ENCODE measurements at places on chromosomes 6 and 20. TPM values are rescaled to one million over a fixed set of nuclear protein-coding genes. Genes with fewer than 3 reads are reported as not detected.

The LRRC1 gene
- 25.6 TPM for total RNA-seq

- DNase-seq, result no peak
These were observed 12.9 kb upstream of the TLDC2 start for GRCh38 chr20:36862857-36863668.

DNA sequence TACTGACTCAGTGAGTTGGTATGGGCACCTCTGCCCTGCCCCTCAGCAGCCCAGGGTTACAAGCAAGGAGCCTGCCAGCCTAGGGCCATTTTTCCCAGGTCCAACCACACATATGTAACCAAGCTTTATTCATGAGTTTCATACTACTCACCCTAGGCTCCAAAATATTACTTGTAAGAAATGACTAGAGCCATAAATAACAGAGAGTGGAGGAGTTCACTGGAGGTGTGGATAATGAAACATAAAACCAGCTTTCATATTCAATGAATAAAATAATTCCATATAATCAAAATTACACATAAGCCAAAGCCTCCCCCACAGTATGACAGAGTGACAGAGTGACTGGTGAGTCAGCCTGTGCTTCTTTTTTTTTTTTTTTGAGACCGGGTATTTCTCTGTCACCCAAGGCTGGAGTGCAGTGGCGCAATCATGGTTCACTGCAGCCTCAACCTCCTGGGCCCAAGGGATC is 229.8 kb upstream of the SASH1 start:
- no peak for DNase-seq

DNA sequence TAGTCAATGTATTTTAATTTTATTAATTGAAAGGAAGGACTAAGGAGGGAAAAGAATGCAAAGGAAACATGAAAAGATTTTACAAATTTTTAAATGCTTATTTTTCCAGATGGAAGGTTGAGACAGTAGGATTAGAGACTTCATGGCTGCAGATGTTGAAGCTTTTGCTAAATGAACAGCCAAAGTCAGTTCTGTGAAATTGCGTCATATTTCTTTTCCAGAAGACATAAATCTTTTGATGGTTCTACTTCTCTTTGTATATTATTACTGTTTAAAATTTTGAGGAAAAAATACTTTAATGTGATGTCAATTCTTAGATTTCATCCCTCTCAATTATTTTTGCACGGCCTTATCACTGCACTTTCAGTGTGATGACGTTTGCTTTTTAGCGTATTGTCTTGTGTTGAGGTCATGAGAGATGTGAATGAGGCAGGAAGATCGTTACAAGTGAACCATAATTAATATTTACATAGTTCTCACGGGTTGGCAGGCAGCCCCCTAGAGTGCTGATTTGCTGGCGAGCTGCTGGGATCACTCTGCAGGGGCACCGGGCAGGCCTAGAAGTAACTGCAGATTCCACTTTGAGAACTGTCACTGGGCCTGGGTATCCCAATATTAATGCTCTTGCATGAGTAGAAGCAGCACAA is 158.1 kb downstream of the TBXT start:
- DNase-seq, result no peak

DNA sequence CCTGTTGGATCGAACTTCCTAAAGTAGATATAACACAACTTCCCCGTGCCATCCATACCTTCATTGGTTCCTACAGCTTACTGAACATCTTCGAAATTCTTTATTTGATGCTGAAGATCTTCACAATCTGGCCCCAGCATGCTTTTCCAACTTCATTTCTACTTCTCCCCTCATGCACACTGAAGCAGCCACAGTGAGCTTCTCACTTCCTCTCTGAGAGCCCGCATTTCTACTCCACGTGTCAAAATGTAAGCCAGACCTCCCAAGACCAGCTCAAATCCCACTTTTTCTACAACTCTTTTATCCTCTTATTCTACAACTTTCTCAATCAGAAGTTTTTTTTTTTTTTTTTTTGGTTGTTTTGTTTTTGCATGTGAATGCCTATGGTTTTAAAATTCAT is 254.7 kb downstream of the GMPR start:
- no peak for DNase-seq

GRCh38 chr6:136751522-136751956 is 40.7 kb downstream of the MAP3K5 start:
- no peak for DNase-seq

GRCh38 chr6:129215916-129216520 is 333.1 kb downstream of the LAMA2 start:
- no peak for DNase-seq

GRCh38 chr20:24136659-24137246 is 148.2 kb upstream of the GGTLC1 start:
- no peak for DNase-seq

DNA sequence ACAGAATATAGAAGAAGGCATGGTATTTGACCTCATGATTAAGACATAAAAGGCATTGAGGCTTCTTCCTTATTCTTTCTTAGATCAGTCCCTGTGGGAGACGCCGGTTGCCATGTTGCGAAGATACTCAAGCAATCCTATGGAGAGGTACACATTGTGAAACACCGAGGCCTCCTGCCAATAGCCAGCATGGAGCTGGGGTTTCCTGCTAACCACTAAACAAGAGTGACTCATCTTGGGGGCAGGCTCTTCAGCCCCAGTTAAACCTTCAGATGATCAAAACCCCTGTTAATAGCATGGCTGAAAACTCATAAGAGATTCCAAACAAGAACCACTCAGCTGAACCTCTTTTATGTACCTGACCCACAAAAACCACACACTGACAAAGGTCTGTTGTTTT is 478.8 kb downstream of the CD83 start:
- DNase-seq, result no peak

- no peak for DNase-seq
These were observed 671 bp downstream of the E2F1 start for GRCh38 chr20:33685328-33686099.

The SEL1L2 gene
- 0.28 TPM for total RNA-seq

- no peak for DNase-seq
These were observed 20.1 kb upstream of the REPS1 start for GRCh38 chr6:139008117-139008516.

The PPIL6 gene
- total RNA-seq, result 6.0 TPM

The SMLR1 gene
- total RNA-seq, result not detected

The HLA-G gene
- total RNA-seq, result 1.8 TPM

- DNase-seq, result no peak
These were observed 371.6 kb upstream of the EPHA7 start for GRCh38 chr6:93790981-93791380.

- DNase-seq, result no peak
These were observed 318.5 kb downstream of the QKI start for GRCh38 chr6:163733061-163733460.

GRCh38 chr6:168206186-168206585 is 113.4 kb downstream of the DACT2 start:
- no peak for DNase-seq

- no peak for DNase-seq
These were observed 564.3 kb downstream of the LMBRD1 start for GRCh38 chr6:69232496-69232895.

DNA sequence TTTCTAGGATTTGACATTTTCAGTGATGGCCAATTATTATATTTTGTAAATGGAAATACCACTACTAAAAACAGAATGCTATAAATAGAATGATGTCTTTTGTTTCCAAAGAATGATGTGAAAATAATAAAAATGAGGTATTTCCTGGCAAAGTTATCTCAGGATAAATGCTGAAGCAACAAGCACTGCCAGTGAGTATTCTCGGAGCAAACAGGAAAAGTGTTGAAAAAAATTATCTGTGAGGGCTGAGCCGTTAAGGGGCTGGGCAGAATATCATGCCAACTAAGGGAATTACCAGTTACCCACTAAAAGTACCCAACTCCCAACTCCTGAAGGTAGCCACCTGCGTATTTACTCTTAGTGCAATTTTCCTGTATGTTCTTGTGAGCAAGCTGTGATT is 23.6 kb upstream of the SCAF8 start:
- DNase-seq, result no peak

GRCh38 chr20:19026121-19026878 is 186.1 kb upstream of the SLC24A3 start:
- no peak for DNase-seq

The NAPB gene
- 24.3 TPM for total RNA-seq

The PLA2G7 gene
- total RNA-seq, result 38.2 TPM

GRCh38 chr6:116254297-116255056 is 602 bp upstream of the TSPYL4 start:
- DNase-seq, result no peak

The RBBP8NL gene
- total RNA-seq, result 10.9 TPM

DNA sequence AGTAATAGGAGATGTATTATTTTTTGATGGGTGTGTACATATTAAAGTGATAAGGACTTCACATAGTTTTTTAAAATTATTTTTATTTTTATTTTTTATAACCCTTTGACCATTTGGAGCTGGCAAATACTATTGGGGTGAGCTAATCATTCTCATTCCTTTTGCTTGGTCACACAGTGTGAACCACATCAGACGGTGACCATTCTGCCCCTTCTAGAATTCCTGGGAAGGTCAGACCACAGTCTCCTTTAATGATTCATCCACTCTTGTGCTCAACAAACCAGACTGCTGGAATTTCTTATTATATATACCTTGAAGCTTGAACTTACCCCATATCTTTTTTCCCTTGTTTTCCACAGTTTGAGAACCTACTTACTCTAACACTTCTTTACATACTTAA is 23.9 kb upstream of the PRL start:
- no peak for DNase-seq

- DNase-seq, result no peak
These were observed 159.8 kb upstream of the CDH4 start for GRCh38 chr20:61092251-61092650.

- no peak for DNase-seq
These were observed 29.5 kb downstream of the TRMT11 start for GRCh38 chr6:126015863-126016262.

DNA sequence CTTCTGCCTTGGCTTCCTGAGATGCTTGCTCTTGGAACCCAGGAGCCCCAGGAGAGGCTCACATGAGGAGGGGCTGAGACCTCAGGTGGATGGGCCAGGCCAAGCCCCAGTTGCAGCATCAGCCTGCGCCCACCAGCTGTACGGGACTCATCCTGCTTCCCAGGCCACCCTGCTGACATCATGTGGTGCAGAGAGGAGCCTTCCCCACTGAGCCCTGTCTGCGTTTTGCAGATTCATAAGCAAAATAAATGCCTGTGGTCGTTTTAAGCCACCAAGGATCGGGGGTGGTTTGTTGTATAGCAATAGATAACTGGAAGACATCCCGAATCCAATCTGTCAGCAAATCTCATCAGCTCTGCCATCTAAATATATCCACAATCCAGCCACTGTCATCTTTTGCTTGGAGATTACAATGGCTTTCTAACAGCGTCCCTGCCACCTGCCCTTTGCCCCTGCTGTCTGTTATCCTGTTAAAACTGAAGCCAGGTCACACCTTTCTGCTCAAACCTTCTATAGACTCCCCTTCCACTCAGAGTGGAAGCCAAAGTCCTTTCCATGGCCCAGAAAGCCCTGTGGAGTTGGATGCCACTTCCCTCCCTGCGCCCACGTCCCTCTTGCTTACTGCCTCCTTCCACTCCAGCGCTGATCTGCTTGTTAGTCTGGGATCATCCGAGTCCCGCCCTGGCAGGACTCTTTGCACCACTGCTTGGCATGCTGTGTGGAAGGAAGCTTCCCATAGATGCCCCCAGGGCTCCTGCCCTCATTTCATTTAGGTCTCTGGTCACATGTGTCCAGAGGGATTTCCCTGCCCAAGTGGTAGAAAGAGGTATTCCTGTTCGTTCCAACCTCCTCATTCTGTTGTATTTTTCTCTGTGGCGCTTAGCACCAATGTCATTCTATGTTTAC is 24.0 kb upstream of the MLN start:
- peak; percentile 28 for DNase-seq

DNA sequence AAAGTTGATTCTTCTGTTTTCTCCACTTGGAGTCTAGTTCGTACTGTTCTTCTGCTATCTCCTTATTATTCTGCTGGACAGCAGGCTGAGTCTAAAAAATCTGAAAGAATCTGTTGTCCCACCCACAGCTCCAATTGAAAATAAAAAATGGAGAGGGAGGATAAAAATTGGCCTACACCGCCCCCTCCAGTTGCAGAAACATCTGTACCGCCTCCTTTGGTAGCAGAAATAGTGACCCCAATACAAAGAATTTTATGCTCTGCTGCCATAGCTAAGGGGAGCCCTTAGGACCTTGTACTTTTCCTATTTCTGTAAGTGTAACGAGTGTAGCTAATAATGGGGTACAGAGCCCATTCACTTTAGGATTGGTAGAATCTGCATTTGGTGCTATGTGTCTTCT is 4.9 kb upstream of the FKBP1A start:
- no peak for DNase-seq

- DNase-seq, result no peak
These were observed 365.8 kb upstream of the JARID2 start for GRCh38 chr6:14880052-14880451.

- no peak for DNase-seq
These were observed 12.4 kb downstream of the KIAA1755 start for GRCh38 chr20:38248133-38248532.

DNA sequence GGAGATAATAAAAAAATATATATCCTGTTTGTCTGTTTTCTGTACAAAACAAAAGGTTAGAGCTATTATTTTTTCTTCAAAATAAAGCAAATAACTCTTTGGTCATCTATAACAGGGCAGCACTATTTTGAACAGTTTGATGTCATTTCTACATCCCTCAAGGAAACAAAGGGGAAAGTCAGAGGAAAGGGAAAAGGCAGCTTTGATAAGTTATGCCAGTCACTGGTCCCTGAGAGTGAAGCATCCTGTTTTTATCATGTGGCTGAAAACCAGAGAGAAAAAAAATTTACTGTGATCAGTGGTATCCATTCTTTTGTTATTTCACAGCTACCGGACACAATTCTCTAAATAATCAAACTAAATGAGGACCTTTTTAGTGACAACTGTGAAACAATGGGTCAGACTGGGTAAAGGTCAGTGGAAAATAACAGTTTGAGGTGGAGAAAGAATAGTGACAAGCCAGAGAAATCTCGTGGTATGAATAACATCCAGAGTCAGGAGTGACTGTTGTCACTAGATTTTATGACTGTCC is 356.0 kb downstream of the HDGFL1 start:
- no peak for DNase-seq

The TOX2 gene
- 52.8 TPM for total RNA-seq

DNA sequence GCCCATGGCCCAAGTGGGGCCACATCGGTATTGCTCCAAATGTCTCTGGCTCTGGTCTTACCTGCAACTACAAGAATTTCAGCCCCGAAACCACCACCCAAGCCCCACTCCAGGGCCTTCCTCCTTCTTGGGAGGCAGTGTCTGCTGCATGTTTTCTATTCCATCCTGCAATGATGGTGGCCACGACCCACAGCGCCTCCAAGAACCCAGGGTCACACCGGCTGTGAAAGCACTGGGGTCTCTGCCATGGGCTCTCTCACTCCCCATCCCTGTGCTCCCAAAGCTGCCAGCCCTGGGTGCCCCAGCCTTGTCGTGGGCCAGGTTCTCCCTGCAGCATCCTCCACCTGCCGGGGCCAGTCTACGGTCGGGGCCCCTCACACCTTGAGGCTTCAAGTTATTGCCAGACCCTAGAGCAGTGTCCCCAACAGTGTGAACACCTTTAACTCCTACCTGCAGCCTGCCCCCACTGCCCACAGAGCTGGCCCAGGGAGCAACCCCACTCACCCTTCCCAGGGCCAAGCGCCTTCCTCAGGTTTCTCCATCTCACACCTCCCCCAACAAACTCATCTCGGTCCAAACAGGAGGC is 115.4 kb downstream of the JPH2 start:
- DNase-seq, result no peak

GRCh38 chr20:18705490-18705889 is 108.1 kb upstream of the SCP2D1 start:
- no peak for DNase-seq

Measured in prostate gland (tissue), 2 donors.